ENCODE measurements at places on chromosomes 5 and 9. TPM values are rescaled to one million over a fixed set of nuclear protein-coding genes. Genes with fewer than 3 reads are reported as not detected.

DNA sequence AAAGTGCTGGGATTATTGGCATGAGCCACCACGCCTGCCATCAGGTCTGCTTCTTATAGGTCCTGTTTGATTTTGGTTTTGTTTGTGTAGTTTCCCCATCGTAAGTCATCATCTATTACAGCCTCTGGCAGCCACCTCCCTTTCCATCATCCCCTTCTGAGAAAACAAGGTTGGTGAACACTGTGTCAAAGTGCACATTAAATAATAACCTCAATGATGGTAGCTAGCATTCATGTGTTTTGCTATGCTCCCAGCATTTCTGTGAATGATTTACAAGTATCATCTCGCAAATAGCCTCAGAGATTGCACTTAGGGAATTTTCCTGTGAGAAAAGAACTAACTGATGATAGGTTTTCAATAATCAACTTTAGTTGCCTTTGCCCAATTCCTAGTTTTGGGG is 9.9 kb downstream of the PRUNE2 start:
- no peak for ATAC-seq

Gene SOHLH1
- total RNA-seq = not detected

DNA sequence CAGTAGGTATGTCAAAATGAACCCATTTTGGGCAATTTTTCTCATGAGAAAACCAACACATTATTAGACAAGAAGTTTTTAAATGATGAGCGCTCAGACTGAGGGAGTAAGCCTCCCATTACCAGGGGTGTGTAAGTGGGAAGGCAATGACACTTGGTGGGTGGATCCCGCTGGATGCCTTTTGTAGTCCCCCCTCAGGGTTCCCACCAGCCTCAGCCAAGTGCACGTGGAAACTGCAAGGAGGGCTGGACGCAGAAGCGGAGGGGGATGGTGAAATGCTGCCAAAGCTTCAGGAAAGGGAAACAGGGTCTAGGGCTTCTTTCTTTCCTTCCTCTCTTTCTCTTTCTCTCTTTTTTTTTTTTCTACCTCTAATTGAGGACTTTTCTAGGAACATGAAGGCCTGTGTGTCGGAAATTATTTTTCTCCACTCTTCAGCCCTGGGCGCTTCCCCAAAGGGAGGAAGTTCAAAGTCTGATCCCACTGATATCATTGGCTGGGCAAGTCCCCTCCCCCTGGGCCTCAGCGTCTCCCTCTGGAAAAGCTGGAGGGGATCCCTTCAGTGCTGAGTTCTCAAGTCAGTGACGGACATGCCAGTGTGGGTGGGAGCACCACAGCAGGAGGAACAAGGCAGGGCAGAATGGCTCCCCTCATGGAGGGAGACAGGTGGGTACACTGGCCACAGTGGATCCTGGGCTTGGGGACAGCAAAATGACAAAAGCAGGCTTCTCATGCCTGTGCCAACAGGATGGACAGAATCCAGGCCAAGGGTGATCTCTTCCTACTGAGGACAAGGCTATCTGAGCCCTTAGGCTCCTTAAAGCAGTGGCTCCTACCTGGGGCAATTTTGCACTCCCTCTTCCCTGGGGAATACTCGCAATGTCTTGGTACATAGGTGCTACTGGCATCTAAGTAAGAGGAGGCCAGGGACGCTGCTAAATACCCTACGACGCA is 23.9 kb upstream of the SLC25A51 start:
- no peak for ATAC-seq

GRCh38 chr5:131528682-131529081 is 106.3 kb downstream of the RAPGEF6 start:
- no peak for ATAC-seq

Gene C5orf58
- total RNA-seq = not detected

Gene FBXL7
- 2.0 TPM for total RNA-seq

DNA sequence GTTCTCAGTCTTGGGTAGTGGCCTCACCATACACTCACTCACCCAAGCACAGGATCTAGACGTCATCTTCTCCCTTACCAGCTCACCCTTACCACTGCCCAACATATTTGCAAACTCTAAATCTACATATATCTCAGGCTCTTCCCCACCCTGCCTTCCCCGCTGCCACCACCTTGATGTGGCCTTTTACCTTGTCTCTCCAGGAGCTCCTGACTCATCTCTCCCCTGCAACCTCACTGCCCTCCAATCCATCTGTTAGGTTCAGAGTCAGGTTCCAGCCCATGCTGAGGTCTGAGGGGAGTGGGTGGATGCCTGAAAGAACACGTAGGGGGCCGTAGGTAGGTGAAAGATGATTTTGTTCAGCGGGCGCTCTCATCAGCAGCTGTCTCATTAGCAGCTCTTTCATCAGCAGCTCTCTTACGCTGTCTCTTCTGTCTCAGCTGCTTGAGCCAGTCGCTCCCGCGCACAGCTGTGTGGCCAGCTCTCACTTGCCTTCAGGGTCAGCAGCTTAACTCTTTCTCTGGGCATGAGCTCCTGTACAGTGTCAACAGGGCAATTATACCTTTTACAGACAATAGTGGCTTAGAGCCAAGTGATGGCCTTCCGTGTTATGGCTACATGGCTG is 23.1 kb upstream of the CKMT2 start:
- no peak for ATAC-seq

Gene FAT2
- 82.5 TPM for total RNA-seq

Gene SPAG8
- 0.20 TPM for total RNA-seq

GRCh38 chr5:177426566-177427210 is at the start of gene GRK6:
GRK6 (plus strand) TSS chr5:177426676; CDS start chr5:177426846, 170 bp downstream.
- peak; percentile 2 for ATAC-seq

DNA sequence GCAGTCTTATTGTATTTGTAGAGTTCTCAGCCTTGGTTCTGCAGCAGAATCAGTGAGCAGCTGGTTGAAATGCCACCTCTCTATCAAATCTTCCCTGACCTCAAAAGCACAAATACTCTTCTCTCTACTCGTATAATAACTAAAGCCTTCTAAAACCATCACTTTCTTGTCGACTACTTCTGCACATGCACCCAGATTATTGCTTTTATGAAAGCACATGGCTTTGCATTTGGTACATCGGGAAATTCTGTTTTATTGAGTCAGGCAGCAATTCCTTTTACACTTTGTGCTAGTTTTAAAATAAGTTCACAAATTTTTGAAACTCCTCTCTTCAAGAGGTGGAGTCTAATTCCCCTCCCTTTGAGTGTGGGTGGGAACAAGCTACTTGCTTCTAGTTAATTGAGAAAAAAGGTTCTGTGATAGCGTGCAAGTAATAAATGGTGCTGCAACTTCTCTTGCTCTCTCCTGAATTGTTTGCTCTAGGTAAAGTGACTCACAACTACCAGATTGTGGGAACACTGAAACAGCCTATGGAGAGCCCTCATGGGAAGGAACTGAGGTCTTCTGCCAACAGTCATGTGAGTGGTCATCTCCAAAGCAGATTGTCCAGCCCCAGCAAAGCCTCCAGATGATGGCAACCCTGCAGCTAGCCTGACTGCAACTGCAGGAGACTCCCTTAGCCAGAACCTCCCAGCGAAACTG is 66.0 kb upstream of the TAF1L start:
- no peak for ATAC-seq

- no peak for ATAC-seq
Measured at GRCh38 chr9:86749161-86749893, 198.0 kb downstream of the GAS1 start.
